Fibroblast of upper back skin (primary cell): ENCODE measurements at places on chromosomes 4 and X.

DNA sequence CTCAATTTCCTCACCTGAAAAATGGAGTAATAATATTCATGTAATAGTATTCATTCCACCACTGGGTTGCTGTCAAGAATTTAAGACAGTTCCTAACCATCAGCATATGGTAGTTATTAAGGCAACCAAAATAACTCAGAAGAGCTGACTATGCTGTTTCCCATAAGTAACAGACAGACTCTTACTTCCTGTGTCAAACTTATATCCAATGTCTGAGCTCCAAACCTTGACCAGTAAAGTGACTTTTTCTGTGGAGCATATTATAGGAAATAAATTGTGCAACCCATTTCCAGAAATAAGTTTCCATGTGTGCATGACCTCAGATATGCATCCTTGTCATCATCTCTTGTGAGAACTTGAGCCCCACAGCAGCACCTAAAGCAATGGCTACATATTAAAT is 78.8 kb downstream of the HADH start:
- peak; percentile 87 for DNase-seq

DNA sequence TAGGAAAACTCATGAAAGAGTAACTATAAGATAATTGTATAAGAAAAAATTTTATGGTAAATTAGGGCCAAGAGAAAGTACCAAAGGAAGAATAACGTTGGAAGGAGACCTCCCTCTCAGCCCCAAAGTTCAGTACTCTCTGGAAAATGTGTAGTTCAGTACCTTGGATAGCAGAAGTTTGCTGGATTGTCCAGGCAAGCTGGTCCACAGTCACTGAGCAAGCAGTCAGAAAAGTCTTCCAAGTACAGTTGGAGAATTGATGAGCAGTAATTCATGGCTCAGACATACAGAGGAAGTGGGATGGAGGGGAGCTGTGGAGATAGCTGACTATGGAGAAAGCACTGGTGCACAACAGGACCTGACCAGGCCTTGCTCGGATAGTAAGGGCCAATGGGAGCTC is 598.2 kb upstream of the NDST4 start:
- DNase-seq, result no peak

DNA sequence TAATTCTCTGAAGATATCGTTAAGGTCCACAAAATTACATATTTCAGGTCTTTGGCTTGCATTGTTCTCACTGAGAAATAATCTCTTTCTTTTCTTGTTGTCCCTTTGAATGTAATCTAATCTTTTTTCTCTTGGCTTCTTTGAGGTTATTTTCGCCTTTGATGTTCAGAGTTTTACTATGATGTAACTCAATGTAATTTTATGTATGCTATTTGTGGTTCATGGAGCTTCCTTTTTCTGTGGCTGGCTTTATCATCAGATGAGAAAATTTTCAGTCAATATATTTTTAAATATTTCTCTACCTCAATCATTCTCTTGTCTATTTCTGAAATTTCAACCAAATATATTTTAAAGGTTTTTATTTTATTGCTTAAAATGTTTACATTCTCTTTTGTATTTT is 672.2 kb downstream of the TRAM1L1 start:
- DNase-seq, result no peak

- peak; percentile 44 for DNase-seq
Observed at GRCh38 chr4:7655511-7656243, 220.9 kb upstream of the PSAPL1 start.

- DNase-seq, result no peak
Observed at GRCh38 chr4:84459783-84460182, 39.3 kb downstream of the NKX6-1 start.

GRCh38 chrX:68995780-68996551 is 167.1 kb downstream of the EFNB1 start:
- peak; percentile 87 for DNase-seq

- no peak for DNase-seq
Observed at GRCh38 chr4:2256781-2257191, 5.1 kb downstream of the MXD4 start.

DNA sequence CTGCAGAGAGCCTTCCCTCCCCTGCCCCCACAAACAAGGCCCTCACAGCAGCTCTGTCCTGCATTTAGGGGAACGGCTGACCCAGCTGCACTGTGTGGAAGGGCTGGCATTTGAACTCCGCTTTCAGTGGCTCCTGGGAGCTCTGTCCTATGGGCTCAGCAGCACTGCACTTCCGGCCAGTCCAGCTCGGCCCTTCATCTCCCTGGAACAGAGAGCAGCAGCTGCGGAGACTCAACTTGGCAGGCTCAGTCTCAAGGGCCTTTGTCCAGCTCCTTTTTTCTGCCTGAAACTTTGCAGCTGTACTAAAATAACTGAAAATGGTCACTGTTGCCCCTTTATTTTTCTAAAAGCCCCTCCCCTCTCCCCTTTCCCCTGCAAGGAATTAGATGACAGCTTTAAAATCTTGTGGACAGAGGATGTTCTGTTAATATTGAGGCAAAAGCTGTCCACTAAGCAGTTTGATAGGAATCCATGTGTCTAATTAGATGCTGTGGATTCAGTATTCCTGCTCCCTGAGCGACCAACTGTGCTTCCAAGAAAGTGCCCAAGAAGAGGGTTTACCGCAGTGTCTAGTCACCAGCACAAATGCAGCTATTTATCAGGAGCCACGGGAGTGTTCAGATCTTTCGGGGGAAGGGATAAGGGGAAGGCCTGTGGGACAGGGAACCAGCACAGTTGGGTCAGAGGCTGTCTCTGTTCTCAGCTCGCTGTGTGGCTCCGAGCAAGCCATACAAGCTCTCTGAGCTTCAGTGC is 133.1 kb downstream of the AFAP1 start:
- peak; percentile 60 for DNase-seq

DNA sequence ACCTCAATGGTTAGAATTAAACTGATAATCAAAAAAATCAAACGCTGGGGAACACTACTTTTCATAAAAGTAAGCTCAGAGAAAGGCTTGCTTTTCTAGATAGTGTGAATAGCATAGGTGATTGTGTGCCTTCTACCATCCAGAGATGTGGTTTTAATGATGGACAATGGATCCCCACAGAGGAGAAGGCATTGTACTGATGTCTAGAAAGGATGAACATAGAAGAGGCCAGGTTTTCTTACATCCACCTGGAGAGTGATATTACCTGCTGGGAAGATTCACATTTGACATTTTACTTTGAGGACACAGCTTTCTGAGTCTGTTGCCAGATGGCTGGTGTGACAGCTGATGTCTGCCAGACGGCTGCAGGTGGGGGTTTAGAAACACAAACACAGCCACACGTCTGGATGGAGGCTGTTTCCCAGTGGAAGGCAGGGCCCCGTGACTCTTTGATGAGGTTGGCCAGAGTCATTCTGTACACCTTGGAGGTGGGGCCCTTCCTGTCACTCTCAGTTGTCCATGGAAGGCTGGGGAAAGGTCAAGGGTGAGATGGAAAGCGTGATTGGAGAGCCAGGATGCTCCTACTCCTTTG is 114.4 kb downstream of the PSAPL1 start:
- DNase-seq, result no peak

GRCh38 chr4:39120418-39120817 is 58.4 kb downstream of the KLHL5 start:
- no peak for DNase-seq

DNA sequence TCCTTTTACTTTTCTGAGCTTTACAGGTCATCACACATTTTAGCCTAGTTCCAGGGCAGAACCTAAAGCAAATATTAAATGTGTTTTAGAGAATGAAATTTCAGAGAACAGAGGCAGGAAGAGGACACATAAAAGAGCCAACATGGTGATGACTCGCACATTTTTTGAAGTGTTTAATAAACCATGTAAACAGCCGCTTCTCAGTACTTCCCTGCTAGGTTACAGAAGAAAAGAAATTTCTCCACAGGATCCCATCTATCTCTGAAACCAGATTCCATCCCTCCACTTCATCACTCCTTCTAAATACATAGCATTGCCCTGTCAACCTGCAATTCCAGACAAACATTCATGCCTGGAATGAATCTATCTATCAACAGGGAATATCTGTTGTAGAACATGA is 949.5 kb upstream of the PCDH7 start:
- DNase-seq, result peak; percentile 0

- peak; percentile 36 for DNase-seq
Observed at GRCh38 chrX:71859637-71860036, 51.0 kb upstream of the NHSL2 start.

GRCh38 chr4:70463335-70463734 is 8.7 kb upstream of the MUC7 start:
- DNase-seq, result no peak

DNA sequence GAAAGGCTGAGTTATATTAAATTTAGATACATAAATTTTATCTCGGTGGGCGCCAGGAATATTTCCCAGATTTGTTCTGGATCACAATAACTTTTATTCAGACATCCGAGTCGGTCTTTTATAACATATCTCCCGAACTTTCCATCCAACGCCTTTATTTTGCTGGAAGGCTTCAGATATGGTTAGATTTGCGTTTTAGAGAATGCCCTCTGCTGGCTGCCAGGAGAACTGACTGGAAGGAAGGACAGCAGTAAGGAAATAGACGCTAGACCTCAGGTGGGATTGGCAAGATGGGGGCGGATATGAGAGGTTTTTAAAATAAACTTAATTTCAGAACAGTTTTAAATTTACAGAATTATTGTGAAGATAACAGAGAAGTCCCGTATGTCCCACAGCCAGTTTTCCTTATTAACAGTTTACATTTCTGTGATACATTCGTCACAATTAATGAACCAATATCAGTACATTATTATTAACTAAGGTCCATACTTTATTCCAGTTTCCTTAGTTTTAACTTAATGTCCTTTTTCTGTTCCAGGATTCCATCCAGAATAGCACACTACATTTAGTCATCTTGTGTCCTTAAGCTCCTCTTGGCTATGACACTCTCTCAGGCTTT is 4.6 kb upstream of the KANTR start:
- DNase-seq, result peak; percentile 60

GRCh38 chr4:61994036-61994435 is 793.9 kb downstream of the ADGRL3 start:
- DNase-seq, result peak; percentile 71

- no peak for DNase-seq
Observed at GRCh38 chr4:78669453-78669852, 106.7 kb upstream of the BMP2K start.

DNA sequence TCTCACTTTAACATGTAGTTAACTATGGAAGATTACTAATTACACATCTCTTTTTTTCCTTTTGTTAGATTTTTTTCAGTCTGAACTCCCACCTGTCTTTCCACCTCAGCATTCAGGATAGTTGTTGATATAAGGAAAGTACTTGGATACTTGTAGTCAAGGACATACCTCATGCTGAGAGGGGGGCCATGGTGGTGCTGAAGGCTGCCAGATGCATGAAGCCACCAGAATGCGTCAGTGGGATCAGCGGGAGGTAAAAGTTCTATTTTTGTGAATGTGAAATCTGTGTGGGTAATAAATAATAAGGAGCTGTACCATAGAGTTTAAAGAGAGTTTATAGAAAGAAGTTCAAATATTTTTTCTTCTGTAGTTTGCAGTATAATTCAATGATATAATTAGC is 13.1 kb upstream of the NDST4 start:
- peak; percentile 50 for DNase-seq

- no peak for DNase-seq
Observed at GRCh38 chr4:147117431-147117830, 171.8 kb upstream of the TTC29 start.

GRCh38 chrX:6292599-6292998 is 63.9 kb upstream of the NLGN4X start:
- DNase-seq, result no peak

GRCh38 chr4:7651461-7651921 is 216.8 kb upstream of the PSAPL1 start:
- DNase-seq, result peak; percentile 37

- DNase-seq, result no peak
Observed at GRCh38 chr4:54449999-54450398, 207.8 kb upstream of the KIT start.

DNA sequence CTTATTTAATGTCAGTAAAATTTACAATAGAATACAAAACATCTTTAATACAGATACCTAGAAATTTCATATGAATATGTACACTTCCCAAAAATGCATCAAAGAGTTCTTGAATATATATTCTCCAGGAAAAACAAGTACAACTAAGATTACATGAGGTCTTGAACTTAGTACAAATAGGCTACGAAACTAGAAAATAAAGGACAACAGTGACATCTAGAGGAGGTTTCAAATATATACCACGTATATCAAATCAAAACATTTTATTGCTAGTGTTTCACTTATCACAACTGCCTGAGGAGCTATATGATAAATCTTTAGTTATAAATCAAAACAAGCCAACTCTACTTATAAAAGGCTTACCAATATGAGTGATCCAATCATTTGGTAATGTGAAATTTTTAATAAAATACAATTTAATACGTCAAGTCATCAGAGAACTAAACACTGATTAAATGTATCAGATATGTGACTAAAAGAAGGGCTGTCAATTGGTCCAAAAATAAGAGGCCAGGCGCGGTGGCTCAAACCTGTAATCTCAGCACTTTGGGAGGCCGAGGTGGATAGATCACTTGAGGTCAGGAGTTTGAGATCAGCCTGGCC is 36.6 kb downstream of the ANAPC10 start:
- peak; percentile 65 for DNase-seq

- peak; percentile 87 for DNase-seq
Observed at GRCh38 chrX:1932231-1932630, 317.4 kb downstream of the ASMT start.

- DNase-seq, result no peak
Observed at GRCh38 chr4:124157396-124158083, 555.0 kb downstream of the ANKRD50 start.

- DNase-seq, result peak; percentile 9
Observed at GRCh38 chr4:183873409-183874185, 31.5 kb upstream of the STOX2 start.

GRCh38 chr4:3407930-3408792 is 33.6 kb upstream of the HGFAC start:
- DNase-seq, result no peak

- peak; percentile 51 for DNase-seq
Observed at GRCh38 chr4:173121076-173121561, 47.5 kb upstream of the GALNT7 start.

DNA sequence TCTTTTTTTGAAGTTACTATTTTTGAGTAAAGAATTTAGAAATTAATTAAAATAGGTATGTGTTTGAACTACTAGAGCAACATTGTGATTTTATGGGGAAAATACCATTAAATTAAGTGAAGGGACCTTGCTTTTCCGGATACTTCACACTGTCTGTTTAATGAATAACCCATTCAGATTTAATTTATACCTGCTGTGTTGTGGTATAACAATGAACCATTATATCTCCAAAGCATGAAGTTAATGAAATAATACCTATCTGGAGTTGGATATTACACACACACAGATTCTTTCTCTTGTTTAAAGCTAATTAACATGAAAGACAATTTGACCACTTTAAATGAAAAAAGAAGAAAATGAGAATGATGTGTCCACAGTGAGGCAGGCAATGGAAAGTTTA is 195.0 kb upstream of the GPRIN3 start:
- no peak for DNase-seq

DNA sequence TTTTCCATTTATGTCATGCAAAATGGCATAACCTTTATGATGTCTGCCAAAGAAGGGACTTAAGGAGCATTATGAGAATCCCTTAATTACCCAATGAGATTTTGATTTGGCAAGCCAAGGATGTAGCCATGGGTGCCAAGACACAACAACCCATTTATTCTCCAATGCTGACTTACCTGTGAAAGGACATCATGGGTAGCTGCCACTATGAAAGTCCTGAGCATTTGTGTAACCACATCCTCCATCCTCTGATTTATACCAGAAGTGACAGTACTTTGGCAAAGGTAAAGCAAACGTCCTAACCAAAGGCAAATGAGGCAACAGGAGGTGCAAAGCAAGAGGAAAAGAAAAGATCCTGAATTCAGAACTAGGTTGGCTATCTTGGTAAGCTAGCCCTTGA is 87.3 kb upstream of the EMCN start:
- DNase-seq, result no peak
